ENCODE measurements at places on chromosomes 12 and 14.

- DNase-seq: no peak
Measured at GRCh38 chr12:21776175-21776574, 1.7 kb upstream of the KCNJ8 start.

DNA sequence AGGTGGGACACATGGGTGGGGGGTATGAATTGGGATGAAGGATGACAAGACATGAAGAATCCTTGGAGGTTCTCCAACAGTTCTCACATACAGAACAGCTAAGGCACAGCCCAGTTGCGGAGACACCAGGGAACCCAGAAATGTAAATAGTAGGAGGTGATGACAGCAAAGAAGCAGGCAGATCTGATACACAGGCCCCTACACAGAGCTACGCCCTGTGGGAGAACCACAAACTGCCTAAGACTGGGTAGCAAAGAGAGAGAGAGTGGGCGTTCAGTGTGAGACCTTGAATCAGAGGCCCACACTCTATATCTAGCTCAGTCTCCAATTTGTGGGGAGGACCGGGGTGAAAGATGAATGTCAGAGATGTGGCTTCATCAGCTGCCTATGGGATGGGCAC is 9.5 kb upstream of the NUMB start:
- DNase-seq: no peak

DNA sequence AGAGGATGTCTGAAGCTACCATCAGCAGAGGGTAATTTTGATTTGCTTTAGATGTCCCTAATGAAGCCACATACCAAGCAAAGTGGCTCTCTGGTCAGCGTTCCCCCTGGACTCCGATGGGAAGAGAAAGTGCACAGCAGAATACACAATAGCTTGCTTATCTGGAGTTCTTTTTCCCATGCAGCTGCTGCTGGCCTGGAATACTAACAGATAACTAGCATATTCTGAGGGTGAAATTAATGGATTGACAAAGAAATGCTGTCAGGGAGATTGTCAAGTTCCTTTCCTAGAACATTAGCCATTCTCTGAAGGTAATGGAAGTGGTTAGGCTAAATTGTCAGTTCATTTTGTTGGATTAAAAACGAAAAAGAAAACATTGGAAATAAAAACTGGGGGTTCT is 391.3 kb downstream of the FLRT2 start:
- no peak for DNase-seq

- no peak for DNase-seq
Measured at GRCh38 chr12:76962099-76962498, 83.3 kb upstream of the CSRP2 start.

GRCh38 chr14:94632305-94632590 is 20.1 kb downstream of the SERPINA3 start:
- no peak for DNase-seq

DNA sequence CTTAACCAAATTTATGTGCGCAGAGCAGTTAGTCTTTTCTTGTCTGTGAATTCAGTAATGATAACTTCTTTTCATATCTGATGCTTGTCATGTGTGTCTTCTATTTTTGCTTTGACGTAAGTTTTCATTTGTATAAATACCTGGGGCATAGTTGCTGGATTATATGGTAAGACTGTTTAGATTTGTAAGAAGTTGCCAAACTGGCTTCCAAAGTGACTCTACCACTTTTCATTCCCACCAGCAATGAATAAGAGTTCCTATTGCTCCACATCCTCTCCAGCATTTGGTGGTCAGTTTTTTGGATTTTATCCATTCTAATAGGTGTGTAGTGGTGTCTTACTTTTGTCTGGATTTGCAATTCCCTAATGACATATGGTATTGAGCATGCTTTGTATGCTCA is 8.9 kb downstream of the ZNF268 start:
- DNase-seq: no peak

GRCh38 chr12:124371366-124371765 is 76.5 kb downstream of the RFLNA start:
- DNase-seq: no peak

DNA sequence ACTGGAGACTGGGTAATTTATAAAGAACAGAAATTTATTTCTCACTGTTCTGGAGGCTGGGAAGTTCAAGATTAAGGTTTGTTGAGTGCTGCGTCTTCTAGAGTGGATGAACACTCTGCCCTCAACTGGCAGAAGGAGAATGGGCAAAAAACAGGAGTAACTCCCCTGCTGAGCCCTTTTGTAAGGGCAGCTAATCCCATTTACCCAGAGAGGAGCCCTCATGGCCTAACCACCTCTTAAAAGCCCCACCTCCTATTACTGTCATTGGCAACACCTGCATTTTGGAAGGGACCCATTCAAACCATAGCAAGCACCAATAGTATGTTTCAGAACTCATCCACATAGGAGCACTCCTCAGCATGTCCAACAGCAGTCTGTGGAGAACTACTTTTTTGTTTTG is 47.4 kb downstream of the BORCS5 start:
- no peak for DNase-seq

- no peak for DNase-seq
Measured at GRCh38 chr12:75471902-75472890, 8.4 kb upstream of the GLIPR1 start.

DNA sequence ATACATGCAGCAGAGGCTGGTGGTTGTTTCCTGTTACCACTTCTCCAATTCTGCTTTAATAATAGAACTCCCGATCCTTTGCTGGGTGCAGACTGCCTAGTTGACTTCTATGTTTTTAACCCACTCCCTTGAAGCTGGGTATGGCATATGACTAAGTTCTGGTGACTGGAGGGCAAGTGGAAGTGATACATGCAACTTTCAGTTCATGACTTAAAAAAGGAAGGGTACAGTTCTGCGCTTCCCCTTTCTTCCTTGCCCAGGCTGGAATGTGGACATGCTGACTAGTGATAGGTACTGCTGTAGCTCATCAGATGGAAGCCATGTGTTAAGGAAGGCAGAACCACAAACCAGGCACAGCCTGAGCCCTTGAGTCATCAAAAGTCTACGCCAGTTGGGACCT is 2.4 kb upstream of the A2M start:
- DNase-seq: no peak

DNA sequence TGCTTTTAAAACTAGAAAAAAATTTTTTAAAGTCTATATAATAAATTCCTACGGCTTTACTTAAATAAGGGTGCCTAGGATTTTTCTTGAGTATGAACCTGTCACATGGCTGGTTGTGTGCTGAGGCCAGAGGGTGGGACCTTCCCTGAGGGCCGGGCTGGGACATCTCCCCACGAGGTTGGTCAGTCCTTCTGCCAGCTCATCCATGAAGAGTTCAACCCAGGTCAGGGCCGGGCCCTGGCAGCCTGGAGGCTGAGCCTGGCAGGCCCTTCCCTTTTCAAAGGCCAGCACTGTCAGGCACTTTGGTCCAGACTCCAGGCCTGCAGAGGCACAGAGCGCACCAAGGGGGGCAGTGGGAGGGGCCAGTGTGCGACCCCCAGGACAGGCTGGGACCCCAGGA is 31.7 kb downstream of the TNFAIP2 start:
- DNase-seq: no peak

- DNase-seq: no peak
Measured at GRCh38 chr14:99670361-99671234, 13.5 kb upstream of the CYP46A1 start.

- no peak for DNase-seq
Measured at GRCh38 chr12:122349078-122349477, 73.4 kb downstream of the CLIP1 start.

- no peak for DNase-seq
Measured at GRCh38 chr14:24802236-24802635, 168.2 kb upstream of the GZMB start.

GRCh38 chr14:30998100-30998706 is 27.2 kb upstream of the AP4S1 start:
- no peak for DNase-seq

DNA sequence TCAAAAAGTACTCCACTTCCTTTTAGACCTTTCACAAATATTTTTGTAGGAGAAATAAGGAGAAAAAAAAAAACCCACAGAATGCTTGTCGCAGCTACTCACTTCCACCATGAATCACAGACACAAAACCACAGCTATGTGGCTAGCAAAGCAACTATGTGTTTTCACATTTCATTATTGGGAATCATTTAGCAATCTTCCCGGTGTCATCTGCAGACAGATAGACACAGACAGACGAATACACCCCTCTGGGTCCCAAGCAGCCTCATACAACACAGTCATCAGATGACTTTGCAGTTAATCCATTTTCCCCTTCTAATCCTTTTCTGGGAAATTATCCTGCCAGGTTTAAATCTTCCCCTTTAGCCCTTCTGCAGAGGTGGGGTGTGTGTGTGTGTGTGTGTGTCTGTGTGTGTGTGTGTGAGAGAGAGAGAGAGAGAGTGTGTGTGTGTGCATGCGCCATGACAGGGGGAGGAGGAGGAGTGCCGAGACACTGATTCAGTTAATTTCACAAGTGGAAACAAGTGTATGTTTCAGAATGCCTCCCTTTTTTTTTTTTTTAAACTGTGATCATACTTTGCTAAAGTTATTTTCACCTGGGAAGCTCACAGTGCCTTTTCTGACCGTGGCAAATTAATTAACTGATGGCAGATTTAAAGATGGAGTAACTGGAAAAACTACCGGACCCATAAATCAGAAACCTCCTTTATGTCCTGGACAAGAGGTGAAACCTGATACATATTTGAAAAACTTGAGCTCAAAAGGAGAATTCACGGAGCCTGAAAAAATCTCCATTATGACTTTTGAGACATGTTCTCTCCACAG is 39.9 kb downstream of the LTBP2 start:
- DNase-seq: no peak

GRCh38 chr12:39301422-39301821 is 141.5 kb downstream of the KIF21A start:
- DNase-seq: no peak

DNA sequence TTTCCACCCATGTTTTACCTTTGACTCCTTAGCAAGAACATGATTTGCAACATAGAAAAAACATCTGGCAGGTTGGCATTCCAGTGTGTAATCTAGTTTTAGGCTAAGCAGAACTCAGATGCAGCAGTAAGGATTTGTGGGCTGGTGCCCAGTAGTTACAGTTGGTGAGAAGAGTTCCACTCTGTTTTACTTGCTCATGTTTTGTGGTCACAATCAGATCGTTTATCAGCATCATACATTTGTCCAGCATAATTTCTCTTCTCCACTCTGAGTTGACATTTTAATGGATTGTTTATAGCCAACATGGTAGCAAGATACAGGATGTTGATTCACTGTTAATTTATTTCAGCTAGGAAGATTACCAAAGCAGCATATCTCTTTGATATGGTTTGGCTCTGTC is 120.0 kb downstream of the PDE6H start:
- no peak for DNase-seq

- DNase-seq: no peak
Measured at GRCh38 chr12:84950971-84951546, 38.5 kb upstream of the SLC6A15 start.

GRCh38 chr12:57724936-57725740 is 13.4 kb downstream of the AGAP2 start:
- no peak for DNase-seq

DNA sequence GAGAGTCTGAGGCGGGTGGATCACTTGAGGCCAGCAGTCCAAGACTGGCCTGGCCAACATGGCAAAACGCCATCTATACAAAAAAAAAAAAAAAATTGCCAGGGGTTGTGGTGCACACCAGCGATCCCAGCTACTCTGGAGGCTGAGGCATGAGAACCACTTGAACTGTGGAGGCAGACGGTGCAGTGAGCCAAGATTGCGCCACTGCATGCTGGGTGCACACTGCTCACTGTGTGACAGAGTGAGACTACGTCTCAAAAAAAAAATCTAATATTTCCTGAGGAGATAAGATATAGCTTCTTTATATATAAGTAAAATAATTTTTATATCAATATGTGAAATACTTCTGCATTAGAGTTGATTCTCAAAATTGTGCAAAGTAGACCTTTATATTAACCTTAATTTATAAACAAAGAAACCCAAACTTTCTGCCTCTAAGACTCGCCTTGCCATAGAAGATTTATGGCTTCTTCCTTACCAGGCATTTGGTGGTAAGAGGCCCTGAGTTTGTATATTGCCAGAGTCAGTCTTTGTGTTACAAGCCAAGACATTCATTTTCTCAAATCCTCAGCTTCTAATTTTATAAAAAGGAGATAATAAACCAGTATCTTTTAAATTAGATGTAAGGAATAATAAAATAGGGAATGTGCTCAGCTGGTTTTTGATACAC is 1226.7 kb downstream of the FLRT2 start:
- DNase-seq: no peak

DNA sequence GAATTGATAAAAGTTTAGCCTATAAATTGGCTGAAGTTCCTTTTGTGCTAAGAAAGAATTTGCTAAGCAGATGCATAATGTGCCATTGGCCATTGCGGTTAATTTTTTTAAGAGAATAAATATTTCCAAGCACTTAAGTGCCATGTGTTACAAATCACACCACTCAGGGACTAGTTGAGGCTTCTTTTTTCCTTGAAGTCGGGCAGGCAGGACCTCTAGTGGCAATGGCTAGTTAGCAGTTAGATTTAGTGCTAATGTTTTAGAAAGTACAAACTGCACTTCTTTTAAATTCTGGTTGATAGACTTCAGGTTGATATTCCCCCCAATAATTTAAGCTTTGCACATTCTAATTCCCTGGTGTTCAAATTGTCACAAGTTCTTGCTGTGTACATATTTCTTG is 294.3 kb downstream of the APAF1 start:
- DNase-seq: no peak

DNA sequence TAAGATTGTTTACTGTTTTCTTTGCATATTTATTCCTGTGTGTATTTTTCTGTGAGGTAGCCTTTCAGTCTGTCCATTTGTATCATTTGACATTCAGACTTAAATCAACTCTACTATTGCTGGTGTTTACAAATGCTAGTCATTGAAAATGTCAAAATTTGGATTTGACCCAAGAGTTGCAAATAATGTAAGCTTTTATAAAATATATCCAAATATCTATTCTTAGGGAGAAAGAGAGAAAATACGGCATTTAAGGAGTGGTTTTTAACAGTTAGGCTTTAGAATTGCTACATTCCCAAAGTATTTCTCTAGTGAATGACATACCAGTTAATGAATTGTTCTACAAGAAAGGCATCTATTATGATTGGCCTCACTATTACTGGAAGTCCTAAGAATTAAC is 37.9 kb downstream of the FRS2 start:
- no peak for DNase-seq

GRCh38 chr14:89227496-89227836 is 189.6 kb downstream of the FOXN3 start:
- DNase-seq: no peak

DNA sequence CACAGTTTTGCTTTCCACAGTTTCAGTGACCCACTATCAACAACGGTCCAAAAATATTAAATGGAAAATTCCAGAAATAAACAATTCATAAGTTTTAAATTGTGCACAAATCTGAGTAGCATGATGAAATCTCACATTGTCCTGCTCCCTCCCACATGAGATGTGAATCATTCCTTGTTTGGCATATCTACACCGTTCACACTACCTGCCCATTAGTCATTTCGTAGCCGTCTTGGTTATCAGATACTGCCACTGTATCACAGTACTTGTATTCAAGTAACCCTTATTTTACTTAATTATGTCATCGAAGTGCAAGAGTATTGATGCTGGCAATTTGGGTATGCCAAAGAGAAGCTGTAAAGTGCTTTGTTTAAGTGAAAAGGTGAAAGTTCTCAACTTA is 145.3 kb downstream of the SLC5A8 start:
- no peak for DNase-seq
